ENCODE measurements at places on chromosomes 16 and 17.

DNA sequence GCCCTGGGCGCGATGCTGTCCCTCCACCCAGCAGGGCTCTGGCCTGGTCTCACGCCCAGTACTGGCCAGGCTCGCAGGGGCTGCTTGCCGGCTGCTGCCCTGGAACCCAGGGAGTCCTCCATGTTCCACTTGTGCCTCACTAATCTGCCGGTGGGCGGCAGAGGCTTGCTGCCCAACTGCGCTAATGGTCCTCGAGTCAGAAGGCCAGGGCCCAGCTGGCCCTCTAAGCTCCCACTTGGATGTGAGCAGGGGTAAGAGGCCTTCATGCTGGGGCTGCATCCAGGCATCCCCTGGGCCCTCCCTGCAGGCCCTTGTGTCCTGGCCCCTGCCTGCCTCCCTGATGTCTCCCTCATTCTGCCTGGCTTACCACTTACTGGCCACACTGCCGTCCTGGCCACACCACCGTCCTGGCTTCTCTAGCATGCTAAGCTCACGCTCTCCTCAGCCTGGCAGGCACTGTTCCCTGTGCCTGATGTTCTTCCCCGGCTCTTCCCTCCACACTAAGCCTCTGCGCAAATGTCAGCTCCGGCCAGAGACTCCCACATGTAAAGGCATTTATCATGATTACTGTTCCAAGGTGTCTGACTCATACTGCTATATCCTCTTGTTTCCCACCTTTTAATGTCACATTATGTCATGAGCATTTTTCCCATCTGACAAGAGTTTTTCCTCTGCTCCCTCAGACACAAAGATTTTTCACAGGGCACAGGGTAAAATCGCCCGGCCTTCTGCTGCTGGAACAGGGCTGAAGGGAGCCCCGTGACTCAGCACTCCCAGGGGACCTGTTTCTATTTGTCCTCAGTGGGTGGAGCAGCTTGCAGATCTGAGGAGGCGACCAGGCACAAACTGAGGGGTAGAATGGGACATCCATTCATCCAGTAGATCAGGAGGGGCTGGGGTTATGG lies 15.9 kb downstream of the B9D1 start:
- no peak for DNase-seq

DNA sequence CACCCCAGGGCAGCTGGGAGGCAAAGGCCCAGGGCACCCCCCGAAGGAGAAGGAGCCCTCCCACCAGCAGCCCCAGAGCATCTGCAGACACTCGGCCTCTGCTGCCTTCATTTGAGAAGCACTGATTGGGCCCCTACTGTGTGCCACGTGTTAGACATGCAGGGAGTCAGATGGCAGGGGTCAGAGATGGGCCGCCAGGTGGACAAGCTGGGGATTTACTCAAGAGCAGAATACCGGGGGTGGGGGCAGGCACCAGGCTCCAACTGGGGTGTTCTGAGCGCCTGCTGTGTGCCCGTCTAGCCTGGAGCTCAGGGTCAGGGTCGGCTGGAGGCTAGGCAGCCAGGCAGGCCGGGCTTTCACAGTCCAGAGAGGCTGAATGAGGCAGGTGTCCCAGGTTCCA lies 18.7 kb downstream of the TPSG1 start:
- DNase-seq: no peak

- no peak for DNase-seq
Observed at GRCh38 chr17:71934520-71934919, 186.3 kb upstream of the SOX9 start.

- DNase-seq: peak; percentile 51
Observed at GRCh38 chr17:330993-331701, 21.5 kb downstream of the RPH3AL start.

- no peak for DNase-seq
Observed at GRCh38 chr16:27786221-27786922, 236.4 kb downstream of the KATNIP start.

DNA sequence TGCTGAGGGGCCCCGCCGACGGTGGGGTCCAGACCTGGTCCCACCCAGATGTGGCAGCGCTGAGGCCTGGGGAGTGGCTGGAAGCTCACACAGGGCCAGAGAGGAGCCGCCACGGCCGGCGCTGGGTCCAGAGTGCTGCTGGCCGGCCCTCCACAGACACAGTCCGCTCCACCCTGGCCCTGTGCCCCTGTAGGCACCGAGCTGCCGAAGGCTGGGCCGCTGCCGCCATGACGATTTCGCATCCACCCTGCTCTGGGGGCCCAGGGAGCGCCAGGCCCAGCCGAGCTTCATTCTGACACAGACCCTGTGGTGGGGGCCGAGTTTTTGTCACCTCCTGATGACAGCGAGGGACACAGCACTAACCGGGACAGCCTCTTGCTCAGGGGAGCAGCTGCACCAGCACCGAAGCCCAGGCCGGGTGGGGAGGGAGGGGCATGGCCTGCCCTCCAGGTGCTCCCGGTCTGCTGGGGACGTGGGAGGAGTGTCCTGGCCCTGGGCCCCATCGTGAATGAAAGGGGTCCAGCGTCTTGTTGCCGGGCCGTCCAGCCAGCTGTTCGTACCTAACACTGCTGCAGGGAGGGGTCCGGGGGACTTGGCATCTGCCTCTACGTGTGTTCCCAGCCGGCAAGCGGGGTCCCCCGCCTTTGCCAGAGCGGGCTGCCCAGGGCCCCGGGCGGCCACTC lies 27.1 kb upstream of the SSTR5 start:
- DNase-seq: no peak

DNA sequence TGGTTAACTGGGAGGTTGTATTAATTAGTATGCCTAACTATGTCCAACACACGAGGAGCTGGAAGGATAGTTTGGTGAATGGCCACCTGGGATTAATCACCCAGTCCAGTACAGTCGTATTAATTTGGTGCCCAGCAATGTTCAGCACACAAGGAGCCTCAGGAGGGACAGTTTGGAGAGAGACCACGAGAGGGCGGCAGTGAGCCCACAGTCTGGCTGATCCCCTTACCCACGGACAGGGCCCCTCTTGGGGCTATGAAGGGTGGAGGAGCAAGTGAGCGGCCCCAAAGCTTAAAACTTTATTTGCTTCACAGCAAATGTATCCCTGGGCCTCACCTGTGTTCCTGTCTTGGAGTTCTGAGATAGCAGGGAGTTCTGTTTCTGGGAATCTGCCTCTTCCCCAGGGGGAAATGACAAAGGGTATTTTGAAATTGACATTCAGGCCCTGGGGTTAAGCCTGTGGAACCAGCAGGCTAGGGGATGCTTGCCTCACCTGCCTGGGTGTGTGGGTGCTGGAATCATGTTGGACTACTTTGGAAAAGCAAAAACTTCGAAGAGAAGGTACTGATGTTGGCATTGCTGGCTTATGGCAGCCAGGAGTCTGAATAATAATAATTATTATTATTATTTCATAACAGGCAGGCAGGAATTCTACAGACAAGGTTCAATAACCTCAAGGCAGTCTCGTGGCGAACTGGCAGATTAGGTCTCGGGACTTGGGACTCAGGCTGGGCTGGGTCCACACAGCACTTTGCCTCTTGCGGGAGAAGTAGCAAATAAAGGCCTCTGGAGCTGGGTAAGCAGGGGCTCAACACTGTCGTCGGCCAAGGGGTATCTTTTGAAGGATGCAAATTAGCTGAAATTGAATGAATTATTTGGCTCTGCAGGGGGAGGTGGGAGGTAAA lies 227.6 kb upstream of the ASIC2 start:
- DNase-seq: no peak

- no peak for DNase-seq
Observed at GRCh38 chr17:64341181-64341580, 49.5 kb downstream of the PECAM1 start.

DNA sequence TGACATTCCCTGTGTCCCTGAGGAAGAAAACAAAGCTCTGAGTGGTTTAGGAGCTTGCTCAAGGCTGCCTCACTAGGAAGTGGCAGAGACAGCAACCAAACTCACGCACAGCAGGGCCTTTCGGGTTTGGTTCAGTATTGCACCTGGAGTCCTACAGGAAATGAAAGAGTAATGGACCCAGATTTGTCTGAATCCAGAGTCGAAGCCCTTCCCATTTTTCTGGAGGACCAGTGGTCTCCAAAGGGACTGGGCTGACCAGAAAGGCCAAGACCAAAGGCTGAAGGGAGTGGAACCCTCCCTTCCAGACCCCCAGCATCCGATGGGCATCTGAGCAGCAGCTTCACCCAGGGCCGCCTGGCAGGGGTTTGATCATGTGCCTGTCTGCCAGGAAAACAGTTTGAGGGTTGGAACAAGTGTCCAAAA lies 85.5 kb upstream of the RPL38 start:
- no peak for DNase-seq

GRCh38 chr17:40419559-40420331 lies 2.0 kb upstream of the TOP2A start:
- DNase-seq: no peak

DNA sequence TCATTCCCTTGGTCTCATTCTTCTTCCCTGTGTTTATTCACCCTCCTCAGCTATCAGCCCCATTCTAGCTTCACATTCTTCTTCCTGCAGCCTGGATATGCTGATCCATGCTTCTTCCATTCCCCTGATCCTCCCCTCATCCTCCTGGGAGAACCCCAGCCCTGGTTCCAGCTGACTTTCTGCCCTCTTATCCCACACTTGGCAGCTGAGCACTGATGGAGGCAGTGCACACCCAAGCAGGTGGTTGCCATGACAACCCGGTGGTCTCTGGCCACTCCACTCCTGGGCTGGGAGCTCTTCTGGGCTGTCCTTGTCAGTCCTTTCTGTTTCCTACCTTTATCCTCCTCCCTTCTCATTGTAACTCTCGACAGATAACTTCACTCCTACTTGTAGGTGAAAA lies 16.7 kb upstream of the TUBG2 start:
- DNase-seq: no peak

DNA sequence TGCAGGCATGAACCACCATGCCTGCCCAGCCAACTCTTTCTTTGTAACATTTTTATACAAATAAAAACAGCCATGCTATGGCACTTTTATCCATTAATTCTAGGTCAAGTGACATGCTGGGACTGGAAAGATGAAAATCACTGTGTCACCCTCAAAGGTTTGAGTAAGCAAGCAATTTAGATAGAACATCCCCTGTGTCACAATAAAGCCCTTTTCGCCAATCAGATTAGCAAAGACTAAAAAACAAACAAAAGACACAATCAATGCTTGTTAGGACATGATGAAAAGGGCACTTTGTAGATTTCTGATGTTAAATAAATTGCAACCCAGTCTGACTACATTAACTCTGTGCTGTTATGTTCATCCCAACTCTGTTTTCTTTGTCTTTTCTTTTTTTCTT lies 26.4 kb downstream of the CHP2 start:
- DNase-seq: no peak

DNA sequence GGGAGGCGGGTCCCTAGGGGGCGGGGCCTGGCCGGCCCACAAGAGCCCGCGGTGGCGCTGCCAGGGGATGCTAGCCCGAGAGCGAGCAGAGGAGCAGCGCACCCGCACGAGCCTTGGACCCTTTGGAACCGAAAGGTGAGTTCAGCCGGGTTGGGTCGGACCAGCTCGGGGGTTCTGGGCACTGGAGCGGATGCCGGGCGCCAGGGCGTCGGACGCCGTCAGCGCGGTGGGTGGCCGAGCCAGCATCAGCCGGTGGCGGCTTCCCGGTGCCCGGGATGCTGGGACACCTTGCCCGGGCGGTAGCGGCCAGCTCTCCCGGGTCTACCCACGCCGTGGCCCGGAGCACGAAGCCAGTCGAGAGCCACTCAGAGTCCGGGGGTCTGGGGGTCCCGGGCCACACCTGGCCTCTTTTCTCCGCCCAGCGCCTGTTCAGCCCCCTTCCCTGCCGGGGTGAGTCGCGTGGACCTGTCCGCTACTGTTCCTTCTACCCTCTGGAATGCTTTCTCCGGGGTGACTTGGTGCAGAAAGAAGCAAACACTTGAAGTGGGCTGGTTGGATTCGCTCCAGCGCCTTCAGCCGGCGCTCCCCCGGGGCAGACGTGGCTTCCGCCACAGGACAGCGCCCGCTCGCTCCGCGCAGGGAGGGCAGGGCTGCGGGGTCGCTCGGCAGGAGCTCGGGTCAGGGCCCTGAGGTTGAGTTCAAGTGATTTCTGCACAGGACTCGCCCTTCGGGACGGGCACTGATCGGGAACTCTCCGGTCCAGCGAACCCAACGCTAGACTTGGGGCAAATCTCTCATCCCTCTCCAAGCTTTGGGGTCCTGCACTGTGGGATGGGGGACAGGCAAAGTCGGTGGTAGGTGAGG lies at the start of gene SCNN1G:
SCNN1G (plus strand) TSS at position 67 of the 864 bp plus-strand sequence. CDS start 3,527 bp downstream, outside the sequence.
- no peak for DNase-seq

GRCh38 chr17:57622683-57623433 lies 122.2 kb downstream of the CCDC182 start:
- no peak for DNase-seq

DNA sequence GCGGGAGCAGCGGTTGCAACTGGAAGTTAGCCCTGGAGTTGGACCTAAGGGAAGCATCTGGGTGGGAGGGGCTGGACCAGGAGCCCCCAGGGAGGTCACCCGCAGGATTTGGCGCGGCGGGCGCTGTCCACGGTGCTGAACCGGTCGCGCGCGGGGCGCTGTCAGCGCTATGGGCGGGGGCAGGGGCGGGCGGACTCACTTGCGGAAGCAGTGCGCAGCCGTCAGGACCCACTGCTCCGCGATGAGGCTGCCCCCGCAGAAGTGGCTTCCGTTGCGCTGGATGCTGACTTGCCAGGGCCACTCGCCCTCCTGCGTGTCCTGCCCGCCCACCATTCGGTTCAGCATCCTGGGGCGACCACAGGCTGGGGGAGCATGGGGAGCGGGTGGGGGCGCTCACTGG lies 4.5 kb downstream of the PRSS27 start:
- no peak for DNase-seq

GRCh38 chr16:88716601-88717001 lies 10.3 kb downstream of the CTU2 start:
- no peak for DNase-seq

DNA sequence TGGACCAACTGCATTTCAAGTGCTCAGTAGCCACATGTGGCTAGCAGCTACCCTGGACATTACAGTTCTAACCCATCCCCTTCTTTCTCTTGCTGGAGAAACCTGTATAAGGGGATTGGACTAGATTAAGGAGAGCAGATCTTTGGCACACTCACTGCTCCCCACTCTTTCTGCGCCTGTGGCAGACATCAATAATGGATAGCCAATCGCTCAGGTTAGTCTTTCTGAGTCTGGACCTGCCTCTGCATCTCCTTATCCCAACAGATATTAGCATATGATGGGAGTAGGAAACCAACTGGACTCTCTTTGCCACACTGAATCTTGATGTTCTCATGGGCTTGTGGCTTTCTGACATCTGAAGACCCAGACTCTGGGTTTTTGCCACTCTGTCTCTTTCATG lies 81.7 kb downstream of the IRX5 start:
- no peak for DNase-seq

DNA sequence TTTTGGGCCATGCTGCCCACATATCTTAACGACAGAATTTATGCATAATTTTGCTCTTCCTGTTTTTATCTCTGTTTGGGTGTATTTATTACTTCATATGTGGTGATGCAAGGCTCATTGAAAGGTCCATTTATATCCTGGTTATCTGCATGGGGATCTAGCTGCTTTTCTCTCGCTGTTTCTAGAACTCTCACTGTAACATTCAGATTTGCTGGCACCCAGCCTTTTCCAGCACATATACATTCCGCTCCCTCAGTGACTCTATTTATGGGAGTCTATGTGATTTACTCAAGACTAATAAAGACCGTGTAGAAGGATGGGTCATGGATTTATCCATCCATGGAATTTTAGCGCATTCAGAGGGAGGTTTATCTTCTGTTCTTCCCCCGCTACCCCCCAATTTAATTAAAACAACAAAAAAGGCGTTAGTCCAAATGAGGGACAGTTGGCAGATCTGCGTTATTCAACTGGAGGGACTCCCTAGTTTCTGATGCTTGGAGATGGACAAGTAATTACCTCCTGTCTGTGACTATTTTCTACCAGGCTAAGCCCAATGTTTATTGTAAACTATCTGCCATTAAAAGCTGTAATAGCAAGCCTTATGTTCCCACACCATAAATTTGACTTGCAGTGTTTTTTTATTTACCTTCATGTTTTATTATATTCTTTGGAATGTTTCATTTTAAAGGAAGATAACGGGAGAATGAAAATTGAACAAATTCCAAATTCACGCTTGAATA lies 19.8 kb upstream of the MARCHF10 start:
- no peak for DNase-seq

Data from cerebellar nuclear complex (tissue), 1 donor.